ENCODE measurements at places on chromosomes 3 and 15.

GRCh38 chr15:79562899-79563298, 130.8 kb downstream of the MINAR1 start:
- no peak for DNase-seq

DNA sequence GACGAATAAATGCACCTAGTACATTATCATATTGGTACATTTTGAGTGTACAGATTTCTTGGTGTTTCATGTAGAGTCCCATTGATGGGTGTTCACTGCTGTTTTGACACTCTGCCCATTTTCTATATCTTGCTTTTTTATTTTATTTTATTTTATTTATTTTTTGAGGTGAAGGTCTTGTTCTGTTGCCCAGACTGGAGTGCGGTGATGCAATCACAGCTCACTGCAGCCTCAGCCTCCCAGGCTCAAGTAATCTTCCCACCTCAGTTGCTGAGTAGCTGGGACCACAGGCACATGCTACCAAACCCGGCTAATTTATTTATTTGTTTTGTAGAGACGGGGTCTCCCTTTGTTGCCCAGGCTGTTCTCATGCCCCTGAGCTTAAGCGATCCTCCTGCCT, 44.2 kb downstream of the DNAJC13 start:
- DNase-seq = no peak

- no peak for DNase-seq
Observed at GRCh38 chr15:66131200-66131599, 122.3 kb downstream of the MEGF11 start.

GRCh38 chr3:118760585-118761290, 273.9 kb downstream of the IGSF11 start:
- no peak for DNase-seq

GRCh38 chr15:93129702-93130488, 40.9 kb upstream of the RGMA start:
- no peak for DNase-seq

- DNase-seq = no peak
Observed at GRCh38 chr3:160869825-160870224, 113.8 kb downstream of the PPM1L start.

- DNase-seq = no peak
Observed at GRCh38 chr3:140273542-140274195, 338.7 kb downstream of the CLSTN2 start.
